ENCODE measurements at places on chromosomes 11 and 22.

GRCh38 chr11:93740031-93740729, 1.1 kb downstream of the TAF1D start:
- DNase-seq, result peak; percentile 25

GRCh38 chr11:63869171-63869591, 30.3 kb downstream of the MARK2 start:
- peak; percentile 41 for DNase-seq

DNA sequence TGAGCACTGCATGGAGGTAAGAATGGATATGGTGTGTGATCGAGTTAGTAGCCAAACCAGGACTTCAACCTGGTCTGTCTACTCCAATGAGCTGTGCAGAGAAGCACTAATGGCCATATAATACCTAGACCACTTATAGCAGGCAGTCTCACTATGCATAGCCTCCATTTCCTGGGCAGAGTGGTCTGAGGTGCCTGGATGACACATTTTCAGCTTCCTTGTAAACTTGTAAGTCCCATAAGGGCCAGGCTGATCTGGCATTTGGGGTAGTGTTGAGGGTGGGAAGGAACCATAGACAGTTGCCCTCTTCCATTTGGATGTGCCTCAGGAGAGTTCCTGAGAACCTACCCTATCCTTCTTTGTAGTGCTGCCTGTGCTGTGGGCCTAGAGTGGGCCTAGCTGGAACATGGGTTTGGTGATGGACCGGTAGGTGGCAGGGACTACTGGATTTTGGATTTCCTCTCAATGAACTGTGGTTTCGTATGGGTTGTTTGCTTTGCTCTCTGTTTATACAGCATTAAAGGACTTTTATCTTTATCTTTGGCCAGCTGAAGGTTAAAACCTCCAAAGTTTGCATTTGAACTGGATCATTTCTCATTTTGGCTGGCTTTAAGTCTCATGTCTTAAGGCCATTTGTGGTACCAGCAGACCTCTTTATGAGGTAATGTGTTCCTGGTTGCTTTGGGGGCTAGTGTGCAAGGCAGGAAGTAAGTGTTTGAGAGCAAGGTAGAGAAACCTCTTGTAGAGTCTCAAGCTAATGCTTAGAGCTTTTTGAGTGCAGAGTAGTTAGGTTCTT, 86.9 kb downstream of the STIM1 start:
- no peak for DNase-seq

- DNase-seq, result no peak
These were observed 510 bp upstream of the LSP1 start for GRCh38 chr11:1852271-1852876.

GRCh38 chr11:119509969-119510401, 87.0 kb upstream of the THY1 start:
- no peak for DNase-seq

GRCh38 chr11:35305670-35306382, 113.5 kb downstream of the SLC1A2 start:
- DNase-seq, result peak; percentile 58

DNA sequence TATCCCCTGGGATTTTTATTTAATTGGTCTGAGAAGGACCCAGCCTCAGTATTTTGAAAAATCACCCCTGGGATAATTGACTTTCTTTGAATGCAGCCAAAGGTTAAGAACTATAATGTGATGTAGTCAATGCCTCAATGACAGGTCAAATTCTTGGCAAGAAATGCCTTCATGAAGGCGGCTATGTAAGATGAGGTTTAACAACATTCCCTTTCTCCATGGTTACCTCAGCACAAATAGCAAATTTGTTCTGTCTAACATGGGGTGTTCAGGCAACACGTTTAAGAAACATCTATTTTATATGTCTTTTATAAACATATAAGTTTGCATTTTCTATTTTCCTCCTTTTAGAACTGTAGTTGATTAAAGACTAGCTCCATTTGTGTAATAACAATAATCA, 5.3 kb downstream of the SLN start:
- DNase-seq, result no peak

- DNase-seq, result no peak
These were observed 322.3 kb upstream of the B3GAT1 start for GRCh38 chr11:134734141-134734845.
